ENCODE measurements at places on chromosomes 5 and 9. TPM values are rescaled to one million over a fixed set of nuclear protein-coding genes. Genes with fewer than 3 reads are reported as not detected.

BAAT gene
- total RNA-seq: not detected

PGM5 gene
- total RNA-seq: 0.03 TPM

GARIN3 gene
- total RNA-seq: not detected

ADRA1B gene
- 2.8 TPM for total RNA-seq

PCDHGB3 gene
- not detected for total RNA-seq

SH3PXD2B gene
- 32.3 TPM for total RNA-seq

SLC6A3 gene
- total RNA-seq: not detected

DNA sequence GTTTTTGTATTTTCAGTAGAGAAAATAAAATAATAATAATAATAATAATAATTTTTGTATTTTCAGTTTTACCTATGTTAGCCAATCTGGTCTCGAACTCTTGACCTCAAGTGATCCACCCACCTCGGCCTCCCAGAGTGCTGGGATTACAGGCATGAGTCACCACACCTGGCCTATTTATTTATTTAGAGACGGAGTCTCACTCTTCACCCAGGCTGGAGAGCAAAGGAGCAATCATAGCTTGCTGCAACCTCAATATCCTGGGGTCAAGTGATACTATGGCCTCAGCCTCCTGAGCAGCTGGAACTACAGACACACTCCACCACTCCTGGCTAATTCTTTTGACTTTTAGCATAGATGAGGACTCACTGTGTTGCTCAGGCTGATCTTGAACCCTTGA lies 167.5 kb downstream of the TLE1 start:
- H3K4me1 ChIP-seq: peaks cover 10% of the 10 kb centered on the region
- DNase-seq: no peak
- H3K27me3 ChIP-seq: no peaks in the 10 kb centered on the region
- H3K4me3 ChIP-seq: no peak overlapping the region

DNA sequence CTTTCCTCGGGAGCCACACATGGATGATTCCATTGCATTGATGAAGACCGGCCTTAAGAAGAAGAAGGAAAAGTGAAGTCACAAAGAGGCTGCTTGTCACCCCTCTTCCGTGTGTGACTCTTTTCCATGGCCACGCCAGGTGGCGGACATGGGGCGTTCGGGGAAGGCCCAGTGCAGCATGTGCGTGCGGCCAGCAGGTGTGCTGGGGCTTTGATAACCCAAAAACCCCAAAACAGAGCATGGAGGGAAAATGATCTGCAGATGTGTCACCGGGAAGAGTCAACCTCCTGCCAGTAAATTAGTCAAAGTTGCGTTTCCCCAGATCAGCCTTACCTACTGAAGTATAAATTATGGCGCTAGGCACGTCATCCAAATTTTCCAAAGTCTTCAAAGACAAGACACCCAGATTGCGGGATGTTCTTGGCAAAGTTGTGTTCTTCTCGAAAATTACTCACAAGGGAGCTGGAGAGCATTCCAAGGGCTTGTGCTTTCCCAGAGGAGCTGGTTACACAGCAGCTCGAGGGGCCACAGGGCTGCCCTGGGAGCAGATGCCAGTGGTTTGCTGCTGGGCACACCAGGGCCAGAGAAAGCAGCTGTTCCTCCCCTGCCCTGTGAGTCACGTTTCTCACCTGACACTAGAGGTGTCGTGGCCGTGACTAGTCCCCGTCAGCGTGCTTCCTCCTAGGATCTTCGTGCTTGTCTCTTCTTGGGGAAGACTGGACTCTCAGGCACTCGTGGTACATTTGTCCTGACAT lies 53.9 kb downstream of the IRX2 start:
- H3K4me3 ChIP-seq: no peak overlapping the region
- no peaks in the 10 kb centered on the region for H3K36me3 ChIP-seq

DNA sequence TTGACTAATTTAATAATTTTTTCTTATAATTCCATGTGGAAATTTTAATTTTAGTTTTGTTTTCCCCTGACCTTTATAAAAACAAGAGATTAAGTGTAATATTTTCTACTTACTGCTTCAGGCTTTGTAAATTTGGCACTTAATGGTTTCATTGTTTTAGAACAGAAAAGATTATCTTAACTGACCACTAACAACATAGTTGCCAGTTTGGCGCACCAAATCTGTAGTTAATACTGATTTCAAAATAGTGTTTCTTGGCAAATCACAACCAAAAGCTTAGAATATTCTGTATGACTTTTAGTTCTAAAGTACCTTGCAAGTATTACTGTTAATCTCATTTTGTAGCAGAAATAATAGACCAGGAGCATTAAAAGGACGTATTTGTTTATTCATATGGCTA lies 124.3 kb downstream of the COMMD10 start:
- no peak for DNase-seq
- H3K27me3 ChIP-seq: no peaks in the 10 kb centered on the region
- no peak overlapping the region for H3K27ac ChIP-seq
- no peak overlapping the region for H3K4me3 ChIP-seq
- no peaks in the 10 kb centered on the region for H3K4me1 ChIP-seq
- H3K36me3 ChIP-seq: no peaks in the 10 kb centered on the region

DNA sequence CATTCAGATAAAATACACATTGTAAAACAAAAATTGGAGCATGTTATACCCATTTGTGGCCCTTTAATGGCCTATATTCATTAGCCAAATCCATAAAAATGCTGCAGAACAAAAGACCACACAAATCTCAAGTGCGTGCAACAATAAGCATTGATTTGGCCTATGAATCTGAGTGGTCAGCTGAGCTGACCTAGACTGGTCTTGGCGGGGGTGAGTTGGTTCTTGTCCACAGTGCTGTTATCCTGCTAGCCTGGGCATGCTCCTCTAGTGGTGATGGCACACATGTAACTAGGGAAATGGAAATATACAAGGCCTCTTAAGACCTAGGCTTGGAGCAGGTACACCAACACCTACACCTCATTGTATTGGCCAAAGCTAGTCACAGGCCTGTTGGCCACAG lies 122.2 kb upstream of the TBCA start:
- H3K27me3 ChIP-seq: no peaks in the 10 kb centered on the region
- no peak overlapping the region for H3K27ac ChIP-seq
- H3K4me1 ChIP-seq: peaks cover 14% of the 10 kb centered on the region
- H3K4me3 ChIP-seq: no peak overlapping the region

- DNase-seq: peak; percentile 65
- H3K27me3 ChIP-seq: no peaks in the 10 kb centered on the region
- H3K27ac ChIP-seq: peak overlapping the region; percentile 76
- no peak overlapping the region for H3K4me3 ChIP-seq
Measured at GRCh38 chr5:9927521-9927997, 297.4 kb upstream of the TAS2R1 start.

DNA sequence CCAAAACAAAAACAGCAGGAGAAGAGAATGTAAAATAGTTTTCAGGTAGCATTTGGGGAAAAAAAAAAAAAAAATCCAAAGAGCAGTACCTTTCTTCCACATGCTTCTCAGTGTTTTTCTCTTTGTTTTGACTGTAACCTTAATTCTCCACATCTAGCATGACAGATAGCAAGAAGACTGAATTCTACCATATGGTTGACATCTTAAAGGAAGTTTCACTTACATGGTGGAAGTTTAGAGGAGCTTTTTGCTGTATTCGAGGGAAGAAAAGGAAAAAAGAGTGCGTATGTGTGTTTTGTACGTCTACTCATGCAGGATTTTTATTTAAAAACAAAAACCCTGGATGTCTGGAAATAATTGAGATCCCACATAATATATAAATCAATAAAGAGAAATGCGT lies 604.8 kb downstream of the CCDC171 start:
- H3K27me3 ChIP-seq: no peaks in the 10 kb centered on the region
- H3K36me3 ChIP-seq: no peaks in the 10 kb centered on the region
- H3K4me3 ChIP-seq: no peak overlapping the region
- DNase-seq: no peak
- no peaks in the 10 kb centered on the region for H3K4me1 ChIP-seq
- no peak overlapping the region for H3K27ac ChIP-seq

DNA sequence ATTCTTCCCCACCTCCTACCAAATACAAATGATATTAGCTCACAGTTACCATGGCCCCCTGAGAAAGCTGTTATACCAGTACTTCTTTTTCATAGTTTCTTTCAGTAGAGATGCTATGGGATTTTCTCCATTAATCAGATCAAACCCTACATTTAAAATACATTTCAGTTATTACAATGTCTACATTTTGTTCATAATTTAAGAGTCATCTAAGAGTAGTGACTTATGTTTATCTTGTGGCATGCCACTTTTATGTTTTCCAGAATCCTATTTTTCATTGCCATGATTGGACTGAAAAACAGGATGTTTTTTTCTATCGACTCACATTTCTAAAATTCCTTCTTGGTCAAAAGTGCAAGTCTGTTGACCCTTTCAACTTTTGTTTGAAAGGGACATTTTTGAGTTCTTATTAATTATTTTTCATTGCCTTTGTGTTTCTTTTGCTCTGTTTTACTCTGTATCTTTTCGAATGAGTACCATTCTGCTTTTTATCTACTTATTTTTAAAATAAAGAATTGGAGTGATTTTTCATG lies 77.4 kb upstream of the ANXA1 start:
- no peaks in the 10 kb centered on the region for H3K36me3 ChIP-seq
- DNase-seq: no peak
- H3K4me3 ChIP-seq: no peak overlapping the region
- H3K4me1 ChIP-seq: peaks cover 20% of the 10 kb centered on the region

DNA sequence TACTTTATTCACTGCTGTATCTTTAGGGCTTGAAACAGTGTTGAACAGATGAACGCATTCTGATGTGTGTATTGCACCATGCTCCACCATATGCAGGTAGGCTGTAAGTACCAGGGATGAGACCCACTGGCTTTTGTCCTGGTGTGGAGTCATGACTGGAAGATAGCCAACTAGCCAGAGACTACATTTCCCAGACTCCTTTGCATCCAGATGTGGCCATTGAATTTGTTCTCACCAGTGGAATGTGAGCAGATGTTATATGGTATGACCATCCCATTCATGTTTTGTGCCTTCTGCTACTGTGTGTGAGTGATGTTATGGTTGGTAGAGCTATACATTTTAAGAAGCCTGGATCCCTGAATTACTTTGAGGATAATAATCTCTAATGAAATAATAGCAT lies 7.4 kb upstream of the FBXL7 start:
- H3K4me3 ChIP-seq: no peak overlapping the region
- H3K27me3 ChIP-seq: 0 out of 2 replicates have a peak, but pooled peaks cover 10% of the 10 kb centered on the region
- no peaks in the 10 kb centered on the region for H3K36me3 ChIP-seq
- H3K4me1 ChIP-seq: no peaks in the 10 kb centered on the region
- H3K27ac ChIP-seq: no peak overlapping the region

DNA sequence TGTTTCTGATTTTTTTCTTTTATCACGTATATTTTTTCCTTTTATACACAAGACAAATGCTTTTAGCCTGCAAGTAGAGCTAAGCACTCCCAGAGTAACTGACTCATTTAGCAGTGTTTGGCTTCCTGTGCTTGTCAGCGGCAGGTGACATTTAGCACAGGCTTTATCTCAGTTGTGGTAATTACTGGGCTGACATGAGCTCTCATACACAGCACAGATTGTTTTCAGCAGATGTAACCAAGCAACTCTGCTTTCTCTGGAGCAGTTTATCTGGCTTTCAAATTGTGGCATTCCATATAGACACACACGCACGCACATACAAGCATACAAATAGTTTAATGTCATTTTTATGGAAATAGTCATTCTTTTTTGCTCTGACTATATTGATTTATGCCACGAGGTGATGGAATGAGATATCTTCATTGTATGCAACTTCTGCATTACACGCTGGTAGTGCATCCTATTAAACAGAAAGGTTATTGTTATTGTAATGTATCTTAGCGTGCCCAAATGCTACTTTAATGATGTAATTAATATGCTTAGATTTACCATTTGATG lies 379.0 kb upstream of the GRAMD2B start:
- no peak for DNase-seq
- no peak overlapping the region for H3K27ac ChIP-seq
- H3K27me3 ChIP-seq: no peaks in the 10 kb centered on the region
- no peak overlapping the region for H3K4me3 ChIP-seq

DNA sequence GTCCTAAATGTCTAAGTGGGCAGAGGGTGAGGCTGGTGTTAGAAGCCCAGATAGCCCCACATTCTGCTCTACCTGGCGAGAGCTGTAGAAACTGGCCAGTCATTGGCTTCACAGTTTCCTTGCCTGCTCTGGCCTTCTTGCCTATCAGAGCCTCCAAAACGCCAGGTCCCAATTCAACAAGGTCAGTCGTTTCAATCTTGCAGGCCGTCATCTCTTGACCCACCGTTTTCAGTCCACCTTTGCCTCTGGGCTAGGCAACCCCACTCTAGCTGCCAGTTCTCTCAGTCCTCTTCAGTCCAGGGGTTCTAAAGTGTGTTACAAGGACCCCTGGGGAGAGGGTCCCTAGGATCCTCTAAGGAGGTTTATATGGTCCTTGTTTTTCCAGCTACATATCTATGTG lies 20.0 kb upstream of the TIFAB start:
- no peak for DNase-seq
- no peak overlapping the region for H3K27ac ChIP-seq
- H3K27me3 ChIP-seq: peaks cover 51% of the 10 kb centered on the region
- no peak overlapping the region for H3K4me3 ChIP-seq

DNA sequence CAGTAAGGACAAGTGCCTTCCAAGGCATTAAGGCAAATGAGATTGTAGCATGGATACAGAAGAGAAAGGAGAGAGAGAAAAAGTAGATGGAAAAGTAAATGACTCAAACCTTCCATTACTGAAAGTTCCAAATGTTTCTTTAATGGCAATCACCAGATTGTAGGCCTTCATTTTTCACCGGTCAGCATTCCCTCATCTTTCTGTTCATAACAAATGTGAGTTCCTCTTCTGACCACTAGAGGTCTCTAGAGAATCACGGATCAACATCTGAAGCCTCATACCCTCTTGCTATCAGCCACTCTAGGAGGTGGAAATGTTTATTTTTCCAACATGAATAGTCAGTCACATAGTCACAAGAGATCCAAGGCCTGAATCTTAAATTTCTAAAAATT lies 73.6 kb upstream of the RPS23 start:
- H3K4me3 ChIP-seq: no peak overlapping the region
- no peaks in the 10 kb centered on the region for H3K27me3 ChIP-seq
- no peak for DNase-seq
- H3K27ac ChIP-seq: no peak overlapping the region
- H3K36me3 ChIP-seq: no peaks in the 10 kb centered on the region

DNA sequence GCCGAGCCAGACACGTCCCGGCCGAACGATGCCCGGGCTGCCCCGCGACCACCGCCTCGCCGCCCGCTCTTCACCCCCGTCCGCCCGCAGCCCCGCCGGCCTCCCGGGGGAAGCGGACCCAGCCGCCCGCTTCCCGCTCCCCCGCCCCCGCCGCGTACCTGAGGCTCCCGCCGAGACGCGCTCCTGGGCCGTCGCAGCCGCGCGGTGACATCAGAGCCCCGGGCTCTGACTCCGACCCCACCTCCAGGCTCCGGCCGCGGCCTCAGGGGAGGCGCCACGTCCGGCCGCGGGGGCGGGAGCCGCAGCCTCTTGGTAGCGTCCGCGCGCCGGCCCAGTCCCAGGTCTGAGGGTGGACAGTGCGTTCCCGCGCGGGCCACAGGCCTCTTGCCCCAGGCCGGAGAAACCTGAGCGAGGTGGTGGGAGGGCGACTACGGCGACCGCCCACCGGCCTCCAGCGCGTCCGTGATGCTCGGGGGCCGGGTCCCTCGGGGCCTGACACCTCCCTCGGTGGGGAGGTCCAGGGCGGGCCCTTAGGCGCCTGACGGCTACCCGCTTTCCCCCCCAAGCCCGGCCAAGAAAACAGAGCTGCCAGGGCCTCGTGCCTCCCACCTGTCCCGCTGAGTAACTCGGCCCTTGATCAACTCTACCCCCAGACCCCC lies at the start of gene SHROOM1:
Gene SHROOM1 (minus strand): TSS at position 212 of the 659 bp plus-strand sequence. CDS start 4,507 bp downstream, outside the sequence.
- H3K27ac ChIP-seq: peak within 1 kb of the TSS; percentile 67
- H3K36me3 ChIP-seq: peaks cover 47% of the 10 kb centered on the region
- H3K27me3 ChIP-seq: no peaks in the 10 kb centered on the region
- H3K4me3 ChIP-seq: peak within 1 kb of the TSS; percentile 91
- DNase-seq: peak; percentile 78

- no peak overlapping the region for H3K27ac ChIP-seq
- H3K36me3 ChIP-seq: no peaks in the 10 kb centered on the region
- H3K4me1 ChIP-seq: peaks cover 7% of the 10 kb centered on the region
Measured at GRCh38 chr9:70133253-70134208, 89.9 kb downstream of the MAMDC2 start.

Data from SJSA1 (cell line).